Left ventricle myocardium superior (tissue), 1 donor: ENCODE measurements at places on chromosomes 1 and 21. TPM values are rescaled to one million over a fixed set of nuclear protein-coding genes. Genes with fewer than 3 reads are reported as not detected.

DNA sequence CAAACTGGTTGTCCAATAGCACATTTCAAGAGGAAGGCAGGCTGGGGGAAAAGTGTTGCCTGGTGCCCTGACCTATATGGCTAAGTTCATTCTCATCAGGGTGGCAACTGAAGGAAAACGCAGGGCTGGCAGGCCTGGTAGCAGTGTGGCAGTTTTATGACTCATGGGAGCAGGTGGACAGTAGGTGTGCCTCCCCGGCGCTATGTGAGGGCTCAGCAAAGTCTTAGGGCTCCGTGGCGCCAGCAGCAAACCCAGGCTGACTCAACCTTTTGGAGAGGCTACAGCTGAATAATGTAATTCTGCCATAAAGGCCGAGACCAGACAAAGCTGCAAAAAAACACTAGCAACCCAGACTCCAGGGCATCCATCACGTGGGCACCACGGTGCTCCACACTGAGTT is 23.6 kb downstream of the GADD45A start:
- DNase-seq = no peak

Gene C4BPA
- total RNA-seq = not detected

DNA sequence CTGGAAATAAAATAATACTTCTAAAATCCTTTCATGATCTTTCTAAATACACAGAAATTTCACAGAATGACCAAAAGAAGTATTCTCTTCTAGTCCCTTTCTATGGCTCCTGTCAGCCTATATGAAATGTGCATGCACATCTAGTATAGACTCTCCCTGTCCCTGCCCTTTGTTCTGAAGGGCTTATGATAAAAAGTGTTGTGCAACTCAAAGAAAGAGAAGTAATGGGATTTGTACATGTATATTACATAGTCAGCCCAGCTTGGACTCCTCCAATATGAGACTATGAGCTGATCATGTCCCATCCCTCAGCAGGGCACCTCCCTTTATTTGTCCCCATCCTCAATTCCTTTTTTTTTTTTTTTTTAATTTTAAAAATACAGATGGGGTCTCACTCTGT is 42.1 kb upstream of the LAX1 start:
- no peak for DNase-seq

- DNase-seq = no peak
Measured at GRCh38 chr1:116318897-116319296, 54.1 kb upstream of the ATP1A1 start.

Gene KRTAP19-3
- total RNA-seq = not detected
